ENCODE measurements at places on chromosomes 6 and 20. TPM values are rescaled to one million over a fixed set of nuclear protein-coding genes. Genes with fewer than 3 reads are reported as not detected.

DNA sequence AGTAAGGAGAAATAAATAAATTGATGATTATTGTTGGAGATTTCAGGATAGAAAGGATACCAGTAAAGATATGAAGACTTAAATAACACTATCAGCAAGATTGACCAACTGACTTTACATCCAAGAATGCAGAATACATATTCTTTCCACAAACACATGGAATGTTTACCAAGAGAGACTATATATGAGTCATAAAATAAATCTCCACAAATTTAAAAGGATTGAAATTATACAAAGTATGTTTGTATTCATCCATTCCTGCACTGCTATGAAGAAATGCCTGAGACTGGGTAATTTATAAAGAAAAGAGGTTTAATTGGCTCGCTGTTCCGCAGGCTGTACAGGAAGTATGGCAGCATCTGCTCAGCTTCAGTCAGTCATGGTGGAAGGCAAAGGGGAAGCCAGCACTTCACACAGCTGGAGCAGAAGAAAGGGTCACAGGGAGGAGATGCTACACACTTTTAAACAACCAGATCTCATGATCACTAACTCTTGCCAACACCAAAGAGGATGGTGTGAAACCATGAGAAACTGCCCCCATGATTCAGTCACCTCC, 56.7 kb upstream of the TNFRSF21 start:
- no peak overlapping the region for H3K27ac ChIP-seq
- no peaks in the 10 kb centered on the region for H3K36me3 ChIP-seq
- DNase-seq = no peak
- H3K4me3 ChIP-seq = no peak overlapping the region

DNA sequence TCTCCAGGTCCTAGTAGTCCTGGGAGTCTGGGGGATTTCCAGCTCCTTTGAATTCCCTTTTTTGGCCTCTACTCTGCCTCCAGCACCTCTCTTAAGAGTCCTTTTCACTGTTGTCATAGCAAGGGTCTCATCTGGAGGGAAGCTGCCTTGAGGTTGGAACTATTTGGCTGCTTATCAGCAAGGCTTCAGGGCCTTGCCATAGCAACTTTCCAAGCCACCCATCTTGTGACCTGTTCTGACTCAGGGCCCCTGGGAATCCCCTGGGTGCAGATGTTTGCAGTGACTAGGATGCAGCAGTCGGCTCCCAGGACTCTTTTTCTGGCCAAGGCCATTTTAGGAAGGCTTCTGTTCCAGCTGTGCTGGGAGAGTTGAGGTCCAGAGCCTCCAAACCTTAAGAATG, 12.4 kb downstream of the PKIG start:
- peak overlapping the region; percentile 33 for H3K27ac ChIP-seq
- DNase-seq = no peak
- no peaks in the 10 kb centered on the region for H3K27me3 ChIP-seq

GRCh38 chr6:43180985-43181384, 1.0 kb upstream of the CUL9 start:
- no peak overlapping the region for H3K27ac ChIP-seq
- H3K4me3 ChIP-seq = no peak overlapping the region
- no peaks in the 10 kb centered on the region for H3K4me1 ChIP-seq
- peaks cover 63% of the 10 kb centered on the region for H3K36me3 ChIP-seq
- no peak for DNase-seq

DNA sequence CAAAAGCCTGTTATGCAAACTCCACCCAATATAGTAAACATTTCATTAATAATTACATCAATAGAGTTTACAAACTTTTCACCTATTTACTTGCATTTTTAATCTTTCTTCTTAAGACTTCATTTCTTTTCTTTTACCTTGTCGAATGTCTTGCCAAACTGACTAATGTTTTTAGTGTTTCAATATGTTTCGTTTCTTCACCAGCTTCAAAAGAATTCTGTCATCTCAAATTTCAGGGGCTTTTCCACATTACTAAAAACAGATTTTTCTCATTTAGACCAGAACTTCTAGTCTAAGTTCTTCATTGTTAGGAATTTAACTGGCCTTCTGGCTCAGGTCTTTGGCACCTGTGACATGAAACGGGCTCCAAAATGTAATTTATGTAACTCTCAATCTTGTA, 196.5 kb downstream of the ARHGAP18 start:
- no peaks in the 10 kb centered on the region for H3K4me1 ChIP-seq
- no peak overlapping the region for H3K27ac ChIP-seq
- H3K36me3 ChIP-seq = no peaks in the 10 kb centered on the region
- H3K4me3 ChIP-seq = no peak overlapping the region
- no peak for DNase-seq

DNA sequence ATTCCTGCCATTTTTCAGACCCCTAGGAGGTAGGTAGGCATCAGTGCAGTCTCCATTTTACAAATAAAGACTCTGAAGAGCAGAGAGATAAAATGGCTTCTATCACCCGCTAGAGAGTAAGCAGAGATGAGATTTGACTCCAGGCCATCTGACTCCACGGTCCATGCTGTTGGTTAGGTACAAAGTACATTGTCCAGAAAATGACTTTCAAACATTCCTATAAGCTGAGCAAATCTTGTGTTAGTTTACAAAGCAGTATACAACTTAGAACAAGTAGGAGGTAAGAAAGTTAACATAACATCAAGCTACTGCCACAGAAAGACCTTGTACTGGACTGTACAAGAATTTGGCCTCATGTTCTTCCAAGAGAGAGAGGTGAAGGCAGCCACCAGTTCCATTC, 14.9 kb downstream of the BTN1A1 start:
- no peaks in the 10 kb centered on the region for H3K4me1 ChIP-seq
- H3K36me3 ChIP-seq = no peaks in the 10 kb centered on the region
- H3K27ac ChIP-seq = no peak overlapping the region
- no peak for DNase-seq
- H3K27me3 ChIP-seq = no peaks in the 10 kb centered on the region

GRCh38 chr6:118485601-118486550, 62.2 kb upstream of the PLN start:
- H3K4me3 ChIP-seq = no peak overlapping the region
- peaks cover 7% of the 10 kb centered on the region for H3K36me3 ChIP-seq
- no peak overlapping the region for H3K27ac ChIP-seq
- H3K27me3 ChIP-seq = no peaks in the 10 kb centered on the region
- H3K4me1 ChIP-seq = no peaks in the 10 kb centered on the region

GRCh38 chr6:54282186-54282585, 26.1 kb upstream of the TINAG start:
- H3K36me3 ChIP-seq = no peaks in the 10 kb centered on the region
- no peak for DNase-seq
- no peaks in the 10 kb centered on the region for H3K27me3 ChIP-seq
- H3K4me3 ChIP-seq = no peak overlapping the region
- H3K4me1 ChIP-seq = no peaks in the 10 kb centered on the region

DNA sequence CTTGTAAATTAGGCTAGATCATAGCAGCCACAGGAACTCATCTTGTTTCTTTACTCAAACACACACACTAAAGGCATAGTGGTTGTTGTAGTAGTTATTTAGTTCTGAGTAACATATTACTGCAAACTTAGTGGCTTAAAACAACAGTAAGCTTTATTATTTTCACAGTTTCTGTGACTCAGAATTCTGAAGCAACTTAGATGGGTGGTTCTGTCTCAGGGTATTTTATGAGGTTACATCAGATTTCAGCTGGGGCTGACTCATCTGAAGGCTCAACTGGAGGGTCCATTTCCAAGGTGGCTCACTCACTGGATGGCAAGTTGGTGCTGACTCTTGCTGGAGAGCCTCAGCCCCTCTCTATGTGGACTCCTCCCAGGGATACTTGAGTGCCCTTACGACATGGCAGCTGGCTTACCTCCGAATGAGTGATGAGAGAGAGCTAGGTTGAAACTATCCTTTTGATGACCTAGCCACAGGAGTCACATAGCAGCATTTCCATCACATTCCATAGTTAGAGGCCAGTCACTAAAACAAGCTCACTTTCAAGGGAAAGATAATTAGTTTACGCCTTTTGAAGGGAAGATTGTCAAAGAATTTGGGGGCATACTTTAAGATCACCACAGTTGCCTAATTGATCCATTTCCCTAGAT, 136.5 kb upstream of the PRND start:
- no peaks in the 10 kb centered on the region for H3K27me3 ChIP-seq
- H3K36me3 ChIP-seq = no peaks in the 10 kb centered on the region
- no peak overlapping the region for H3K4me3 ChIP-seq
- H3K4me1 ChIP-seq = no peaks in the 10 kb centered on the region

DNA sequence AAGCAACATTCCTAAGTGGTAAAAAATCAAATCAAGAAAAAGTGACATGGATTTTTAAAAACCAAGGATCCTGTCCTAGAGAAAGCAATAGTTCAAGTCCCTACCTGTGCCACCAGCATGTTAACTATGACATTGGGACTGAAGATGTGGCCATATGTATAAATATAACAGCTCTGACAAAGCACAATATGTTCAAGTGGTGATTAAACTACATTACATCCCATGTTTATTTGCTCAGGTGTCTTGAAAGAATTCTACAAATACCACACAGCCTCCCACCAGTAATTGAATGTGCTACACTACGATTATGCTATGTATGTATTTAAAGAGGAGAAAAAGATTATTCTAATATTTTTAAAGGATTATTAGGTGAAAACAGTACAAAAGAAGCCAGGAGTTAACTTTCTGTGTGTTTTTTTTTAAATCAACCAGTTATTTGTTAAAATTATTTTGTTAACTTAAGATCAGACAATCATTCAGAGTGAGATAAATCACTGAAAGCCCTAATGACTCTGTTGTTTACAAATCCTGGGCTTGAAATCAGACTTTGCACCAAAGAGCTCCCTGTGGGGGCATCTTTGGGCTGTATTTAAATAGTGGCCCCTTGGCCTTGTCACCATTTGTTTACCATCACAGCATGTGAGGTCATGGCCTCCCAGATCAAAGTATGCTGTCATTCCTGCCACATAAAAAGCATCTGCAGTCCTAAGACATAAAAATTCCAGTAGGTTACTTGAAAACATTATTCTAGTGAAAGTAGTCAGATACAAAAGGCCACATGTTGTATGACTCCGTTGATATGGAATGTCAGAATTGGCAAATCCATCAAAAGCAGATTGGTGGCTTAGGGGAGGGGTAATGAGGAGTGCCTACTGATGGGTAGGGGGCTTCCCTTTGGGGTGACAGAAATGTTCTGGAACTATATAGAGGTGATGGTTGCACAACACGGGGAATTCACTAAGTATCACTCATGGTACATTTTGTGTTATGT, 17.1 kb downstream of the TTLL2 start:
- no peaks in the 10 kb centered on the region for H3K27me3 ChIP-seq
- no peaks in the 10 kb centered on the region for H3K36me3 ChIP-seq
- no peaks in the 10 kb centered on the region for H3K4me1 ChIP-seq
- DNase-seq = no peak
- H3K27ac ChIP-seq = no peak overlapping the region
- no peak overlapping the region for H3K4me3 ChIP-seq

GRCh38 chr6:69933239-69933638, 66.9 kb downstream of the COL19A1 start:
- DNase-seq = no peak
- no peaks in the 10 kb centered on the region for H3K4me1 ChIP-seq
- H3K27ac ChIP-seq = no peak overlapping the region
- no peak overlapping the region for H3K4me3 ChIP-seq
- H3K27me3 ChIP-seq = no peaks in the 10 kb centered on the region

GRCh38 chr6:111739257-111739696, 133.6 kb upstream of the TRAF3IP2 start:
- H3K27me3 ChIP-seq = no peaks in the 10 kb centered on the region
- H3K4me3 ChIP-seq = no peak overlapping the region
- H3K27ac ChIP-seq = no peak overlapping the region
- no peaks in the 10 kb centered on the region for H3K4me1 ChIP-seq

DNA sequence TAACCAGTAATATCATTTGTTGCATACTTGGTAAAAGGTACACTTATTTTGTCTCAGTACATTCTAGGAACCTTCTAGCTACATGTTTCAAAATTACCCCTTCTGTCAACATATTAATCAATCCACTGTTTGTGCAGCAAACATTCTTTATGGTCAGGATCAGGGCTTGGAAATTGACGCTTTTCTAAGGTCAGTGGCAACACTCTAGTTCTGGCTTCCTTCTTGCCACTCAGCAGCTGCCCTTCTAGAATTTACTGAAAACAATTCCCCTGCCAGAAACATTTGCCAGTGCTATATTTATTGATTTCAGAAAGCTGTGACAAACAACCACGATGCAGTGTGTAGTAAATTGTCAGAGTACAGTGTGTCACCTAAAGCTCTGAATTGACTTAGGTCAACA, 84.7 kb upstream of the FBXL4 start:
- H3K27ac ChIP-seq = no peak overlapping the region
- H3K27me3 ChIP-seq = no peaks in the 10 kb centered on the region
- H3K4me1 ChIP-seq = no peaks in the 10 kb centered on the region
- no peak for DNase-seq
- H3K4me3 ChIP-seq = no peak overlapping the region

GRCh38 chr6:158042245-158042798, 60.7 kb downstream of the SYNJ2 start:
- DNase-seq = no peak
- H3K4me3 ChIP-seq = no peak overlapping the region
- no peaks in the 10 kb centered on the region for H3K36me3 ChIP-seq
- H3K4me1 ChIP-seq = no peaks in the 10 kb centered on the region

DNA sequence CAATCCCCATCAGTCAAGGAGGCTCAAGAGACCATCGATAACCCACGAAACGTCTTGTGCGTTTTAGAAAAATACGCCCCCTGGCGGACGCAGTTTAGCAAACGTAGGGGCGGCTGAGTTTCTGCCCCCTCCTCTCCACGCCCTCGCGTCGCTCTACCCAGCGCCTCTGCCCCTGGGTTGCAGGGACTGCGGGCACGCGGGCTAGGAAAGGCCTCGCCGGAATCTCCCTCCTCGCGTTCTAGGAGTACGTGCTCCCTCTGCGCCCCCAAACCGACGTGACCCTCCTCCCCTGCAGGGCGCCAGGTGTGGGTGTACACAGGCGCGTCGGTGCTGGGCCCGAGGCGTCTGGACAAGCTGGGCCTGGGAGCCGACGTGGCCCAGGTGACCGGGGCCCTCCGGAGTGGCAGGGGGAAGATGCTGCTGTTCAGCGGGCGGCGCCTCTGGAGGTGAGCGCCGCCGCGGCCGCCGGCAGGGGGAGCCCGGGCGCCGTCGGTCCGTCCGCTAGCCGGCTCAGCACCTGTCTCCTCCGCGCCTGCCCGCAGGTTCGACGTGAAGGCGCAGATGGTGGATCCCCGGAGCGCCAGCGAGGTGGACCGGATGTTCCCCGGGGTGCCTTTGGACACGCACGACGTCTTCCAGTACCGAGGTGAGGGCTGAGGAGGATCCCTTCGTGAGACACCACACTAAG, 5.3 kb downstream of the MMP9 start:
- H3K27ac ChIP-seq = no peak overlapping the region
- H3K4me3 ChIP-seq = peak overlapping the region; percentile 17
- DNase-seq = peak; percentile 82
- H3K27me3 ChIP-seq = peaks cover 30% of the 10 kb centered on the region

Gene GTPBP2
- 94.4 TPM for total RNA-seq

Gene SLCO4A1
- 28.2 TPM for total RNA-seq

Gene SLC22A2
- total RNA-seq = not detected

Gene CD93
- 10.7 TPM for total RNA-seq

Gene RTF2
- 45.0 TPM for total RNA-seq

Gene MAP7
- total RNA-seq = 16.5 TPM

Gene AGER
- total RNA-seq = 31.4 TPM

Gene KIF16B
- 70.5 TPM for total RNA-seq

Gene HLA-DQA2
- total RNA-seq = not detected

Gene MPIG6B
- total RNA-seq = not detected

Gene HLA-DMB
- 96.5 TPM for total RNA-seq
